ENCODE measurements at places on chromosomes 7 and 10.
A peak's percentile ranks its signal among the peaks of the same experiment; 100 is the strongest.

DNA sequence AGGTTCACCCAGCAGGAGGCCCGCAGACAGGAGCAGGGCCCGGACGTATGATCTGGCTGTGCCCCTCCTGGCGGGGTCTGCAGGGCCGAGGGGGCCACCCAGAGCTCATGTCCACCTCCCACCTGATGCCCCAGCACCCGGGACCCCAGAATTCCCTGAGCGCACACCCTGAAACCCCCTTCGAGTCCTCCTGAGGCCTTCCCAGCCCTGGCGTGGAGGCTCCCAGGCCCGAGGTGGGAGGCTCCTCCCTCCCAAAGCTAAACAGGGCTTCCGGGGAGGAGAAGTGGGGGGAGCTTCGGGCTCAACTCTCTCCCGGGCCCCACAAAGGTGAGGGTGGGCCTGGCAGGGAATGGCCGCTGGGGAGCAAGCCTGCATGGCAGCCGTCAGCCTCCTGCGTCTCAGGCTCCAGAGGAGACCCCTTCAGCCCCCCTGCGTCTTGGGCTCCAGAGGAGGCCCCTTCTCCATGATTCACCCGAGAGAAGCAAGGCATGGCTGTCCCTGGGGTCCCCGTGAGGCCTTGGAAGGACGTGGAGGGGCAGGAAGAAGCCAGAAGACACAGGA, 30.2 kb downstream of the MICALL2 start:
- H3K27ac ChIP-seq = no peak overlapping the region
- no peaks in the 10 kb centered on the region for H3K4me1 ChIP-seq
- no peak overlapping the region for H3K4me3 ChIP-seq
- peaks cover 4% of the 10 kb centered on the region for H3K27me3 ChIP-seq
- no peak for DNase-seq
- H3K36me3 ChIP-seq = no peaks in the 10 kb centered on the region

GRCh38 chr7:100678291-100678984, 4.9 kb downstream of the GNB2 start:
- DNase-seq = no peak
- no peak overlapping the region for H3K27ac ChIP-seq
- peaks cover 8% of the 10 kb centered on the region for H3K36me3 ChIP-seq

- no peaks in the 10 kb centered on the region for H3K27me3 ChIP-seq
- no peaks in the 10 kb centered on the region for H3K36me3 ChIP-seq
- no peak overlapping the region for H3K27ac ChIP-seq
- no peak overlapping the region for H3K4me3 ChIP-seq
- H3K4me1 ChIP-seq = peaks cover 22% of the 10 kb centered on the region
- no peak for DNase-seq
These were observed 65.2 kb downstream of the LYZL1 start for GRCh38 chr10:29353887-29354561.

DNA sequence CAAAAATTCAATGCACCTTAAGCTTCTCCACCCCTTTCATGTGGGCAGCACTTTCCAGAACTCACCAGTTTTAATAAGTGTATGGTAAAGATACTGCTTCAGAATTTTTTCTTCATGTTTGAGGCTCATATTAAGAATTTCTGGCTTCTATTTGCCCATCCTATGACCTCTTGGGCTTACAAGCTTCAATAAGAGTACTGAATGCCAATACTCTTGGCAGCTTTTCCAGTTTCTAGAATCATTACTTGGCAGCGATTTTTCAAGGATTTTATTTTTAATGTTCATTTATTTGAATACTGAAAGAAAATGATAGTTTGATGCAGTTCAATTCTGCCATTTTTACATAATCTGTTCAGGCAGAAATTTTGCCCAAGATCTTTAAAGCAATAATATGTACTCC, 242.1 kb upstream of the KCND2 start:
- no peaks in the 10 kb centered on the region for H3K36me3 ChIP-seq
- DNase-seq = no peak
- no peak overlapping the region for H3K27ac ChIP-seq
- H3K4me1 ChIP-seq = no peaks in the 10 kb centered on the region
- H3K4me3 ChIP-seq = no peak overlapping the region

DNA sequence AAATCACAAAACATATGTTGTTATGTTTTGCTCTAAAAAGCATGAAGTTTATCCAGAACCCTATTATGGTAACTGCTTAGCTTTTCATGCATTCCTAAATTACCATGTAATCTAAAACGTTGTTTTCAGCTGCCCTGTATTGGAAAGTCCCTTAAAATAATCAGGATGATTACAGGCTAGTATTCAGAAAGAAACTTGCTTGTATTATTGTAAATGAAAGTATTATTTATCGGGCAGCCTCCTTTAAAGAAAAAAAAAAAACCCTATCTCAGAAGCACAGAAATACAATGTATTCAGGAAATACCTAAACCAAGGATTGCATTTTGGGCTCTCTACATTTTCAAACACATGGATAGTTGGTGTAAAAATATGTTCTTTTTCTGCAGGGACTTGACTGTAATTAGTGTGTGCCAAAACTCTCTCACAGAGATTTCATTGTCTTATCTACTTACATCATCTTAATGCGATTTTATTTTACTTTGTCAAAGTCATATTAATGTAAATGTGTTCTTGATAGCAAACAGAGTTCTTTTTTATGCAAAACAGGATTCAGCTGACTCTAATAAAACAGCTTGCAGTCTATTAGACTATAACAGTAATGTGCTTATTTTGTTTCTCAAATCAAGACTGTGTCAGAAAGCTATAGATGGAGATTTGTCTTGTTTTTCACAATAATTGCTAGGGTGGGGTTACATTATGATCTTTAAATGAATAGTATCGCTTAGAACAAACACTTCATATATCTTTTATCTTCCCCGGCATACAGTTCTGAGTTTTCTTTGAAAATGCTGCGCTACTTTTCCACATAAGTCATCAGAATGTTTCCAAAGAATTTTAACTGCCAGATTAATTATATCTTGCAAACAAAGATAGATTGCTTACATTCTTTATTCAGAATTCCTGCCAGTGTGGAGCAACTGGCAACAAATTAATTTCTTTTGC, 65.3 kb upstream of the ARID5B start:
- peak overlapping the region; percentile 93 for H3K27ac ChIP-seq
- peaks cover 2% of the 10 kb centered on the region for H3K36me3 ChIP-seq
- DNase-seq = no peak
- H3K27me3 ChIP-seq = no peaks in the 10 kb centered on the region

DNA sequence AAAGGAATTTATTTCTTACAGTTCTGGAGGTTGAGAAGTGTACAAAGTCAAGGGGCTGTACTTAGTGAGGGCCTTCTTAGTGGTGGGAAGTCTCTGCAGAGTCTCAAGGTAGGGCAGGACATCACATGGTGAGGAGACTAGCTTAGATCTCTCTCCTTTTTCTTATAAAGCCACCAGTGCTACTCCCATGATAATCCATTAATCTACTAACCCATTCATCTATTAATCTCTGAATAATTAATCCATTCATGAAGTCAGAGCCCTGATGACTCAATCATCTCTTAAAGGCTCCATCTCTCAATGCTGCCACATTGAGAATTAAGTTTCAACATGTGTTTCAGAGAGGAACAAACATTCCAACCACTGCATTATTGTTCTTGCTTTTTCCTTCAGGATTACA, 64.4 kb upstream of the CSTF2T start:
- DNase-seq = no peak
- no peaks in the 10 kb centered on the region for H3K27me3 ChIP-seq
- H3K4me1 ChIP-seq = peaks cover 11% of the 10 kb centered on the region
- peaks cover 2% of the 10 kb centered on the region for H3K36me3 ChIP-seq

DNA sequence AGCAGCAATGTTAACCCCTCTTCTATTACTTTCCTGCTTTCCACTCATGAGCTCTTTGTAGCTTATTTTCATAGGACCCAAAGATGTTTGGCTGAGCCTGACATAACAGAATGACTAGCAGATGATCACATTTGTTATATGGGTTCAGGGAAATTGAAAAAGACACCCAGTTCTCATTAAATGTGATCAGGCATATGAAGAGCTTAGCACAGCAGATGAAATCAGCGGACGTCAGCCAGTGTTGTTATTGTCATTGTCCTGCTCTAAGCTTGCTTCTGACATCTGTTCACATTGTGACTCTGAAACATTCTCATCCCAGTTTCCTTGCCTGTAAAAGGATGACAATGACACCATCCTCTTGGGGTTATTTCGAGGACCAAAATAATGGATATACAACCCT, 43.5 kb downstream of the FAM241B start:
- DNase-seq = no peak
- H3K4me1 ChIP-seq = peaks cover 3% of the 10 kb centered on the region
- H3K27ac ChIP-seq = no peak overlapping the region
- H3K4me3 ChIP-seq = no peak overlapping the region
- peaks cover 43% of the 10 kb centered on the region for H3K27me3 ChIP-seq

- no peaks in the 10 kb centered on the region for H3K27me3 ChIP-seq
- peaks cover 8% of the 10 kb centered on the region for H3K36me3 ChIP-seq
- H3K27ac ChIP-seq = no peak overlapping the region
- H3K4me1 ChIP-seq = peaks cover 2% of the 10 kb centered on the region
- H3K4me3 ChIP-seq = no peak overlapping the region
- DNase-seq = no peak
These were observed 13.8 kb upstream of the TECPR1 start for GRCh38 chr7:98265841-98266271.
